Activated naive CD8-positive, alpha-beta T cell treated with anti-CD3 and anti-CD28 coated beads, Interleukin-2, amount 50 U/mL, for 16 hours (primary cell): ENCODE measurements at places on chromosomes 12 and 14.

GRCh38 chr14:53035336-53036210 lies 84.7 kb upstream of the FERMT2 start:
- DNase-seq = no peak

- DNase-seq = no peak
Measured at GRCh38 chr12:93741659-93742109, 64.5 kb downstream of the CRADD start.

- DNase-seq = no peak
Measured at GRCh38 chr14:81256289-81256960, 35.7 kb upstream of the GTF2A1 start.

- DNase-seq = no peak
Measured at GRCh38 chr12:16369156-16369555, 21.7 kb downstream of the MGST1 start.

DNA sequence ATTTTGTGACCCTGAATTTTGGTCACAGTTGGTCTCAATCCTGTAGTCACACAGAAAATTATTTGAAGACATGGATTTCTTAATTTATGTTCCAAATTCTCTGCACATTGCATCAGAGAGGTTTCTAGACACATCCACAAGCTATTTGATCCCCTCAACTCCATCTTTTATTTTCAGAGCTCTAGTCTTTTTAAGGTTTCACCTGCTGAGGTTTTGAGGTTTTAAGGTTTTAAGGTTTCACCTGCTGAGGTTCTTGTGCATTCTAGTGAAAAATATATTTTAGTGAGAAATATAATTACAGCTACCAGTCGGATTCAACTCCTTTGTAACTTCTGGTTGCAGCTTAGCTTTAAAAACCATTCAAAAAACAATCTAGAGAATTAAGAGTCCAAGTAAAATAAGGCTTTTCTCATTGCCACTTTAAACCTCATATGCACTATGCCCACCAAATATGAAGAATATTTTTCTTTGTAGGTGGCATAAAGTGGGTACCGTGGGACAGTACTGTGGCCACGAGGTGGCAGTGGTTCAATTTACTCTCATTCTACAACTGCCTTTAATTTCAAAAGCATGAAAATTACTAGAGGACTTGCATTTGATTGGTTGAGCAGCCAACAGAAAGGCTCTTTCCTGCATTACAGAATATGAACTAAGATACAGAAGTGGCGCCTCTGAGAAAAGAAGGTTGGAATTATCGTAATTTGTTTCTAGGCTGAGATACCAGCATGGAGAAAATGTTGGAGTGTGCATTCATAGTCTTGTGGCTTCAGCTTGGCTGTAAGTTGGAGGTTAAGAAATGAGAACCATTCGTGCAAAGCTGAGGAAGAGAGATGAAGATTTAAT lies 366.5 kb upstream of the OR4E1 start:
- no peak for DNase-seq

DNA sequence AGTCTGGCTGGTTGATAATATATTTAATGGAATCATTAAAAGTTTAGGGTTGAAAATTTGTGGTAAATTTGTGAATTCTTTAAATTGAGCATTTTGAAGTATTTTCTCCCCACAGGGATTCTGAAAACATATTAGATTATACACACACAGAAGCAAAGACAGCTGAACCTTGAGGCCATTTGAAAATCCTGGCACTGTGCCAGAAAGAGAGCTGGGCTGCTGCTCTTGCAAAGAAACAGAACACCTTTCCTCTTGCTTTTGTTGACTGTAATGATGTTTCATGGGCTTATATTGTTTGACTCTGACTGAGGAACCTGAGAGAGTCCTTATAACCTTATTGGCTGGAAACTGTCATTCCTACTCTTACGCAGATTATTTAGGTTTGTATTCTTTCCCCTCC lies 4.8 kb downstream of the RNF34 start:
- no peak for DNase-seq

DNA sequence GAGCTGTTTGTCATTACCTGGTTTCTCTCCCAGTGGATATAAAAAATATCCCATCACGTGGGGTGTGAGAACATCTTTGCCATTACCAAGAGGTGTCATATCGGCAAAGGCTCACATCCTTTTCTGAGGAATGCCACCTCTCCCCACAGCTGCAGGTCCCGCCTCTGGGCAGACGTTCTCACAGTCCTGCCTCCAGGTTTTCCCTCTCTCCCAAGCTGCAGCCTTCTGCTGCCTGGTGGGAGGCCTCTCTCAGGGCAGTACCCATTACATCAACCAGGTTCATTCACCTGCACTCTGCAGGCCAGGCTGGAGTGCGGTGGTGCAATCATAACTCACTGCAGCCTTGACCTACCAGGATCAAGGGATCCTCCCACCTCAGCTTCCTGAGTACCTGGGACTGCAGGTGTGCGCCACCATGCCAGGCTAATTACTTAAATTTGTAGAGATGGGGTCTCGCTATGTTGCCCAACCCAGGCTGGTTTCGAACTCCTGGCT lies 15.0 kb upstream of the TMEM119 start:
- no peak for DNase-seq

GRCh38 chr14:91063119-91063518 lies 2.7 kb upstream of the RPS6KA5 start:
- DNase-seq = no peak

DNA sequence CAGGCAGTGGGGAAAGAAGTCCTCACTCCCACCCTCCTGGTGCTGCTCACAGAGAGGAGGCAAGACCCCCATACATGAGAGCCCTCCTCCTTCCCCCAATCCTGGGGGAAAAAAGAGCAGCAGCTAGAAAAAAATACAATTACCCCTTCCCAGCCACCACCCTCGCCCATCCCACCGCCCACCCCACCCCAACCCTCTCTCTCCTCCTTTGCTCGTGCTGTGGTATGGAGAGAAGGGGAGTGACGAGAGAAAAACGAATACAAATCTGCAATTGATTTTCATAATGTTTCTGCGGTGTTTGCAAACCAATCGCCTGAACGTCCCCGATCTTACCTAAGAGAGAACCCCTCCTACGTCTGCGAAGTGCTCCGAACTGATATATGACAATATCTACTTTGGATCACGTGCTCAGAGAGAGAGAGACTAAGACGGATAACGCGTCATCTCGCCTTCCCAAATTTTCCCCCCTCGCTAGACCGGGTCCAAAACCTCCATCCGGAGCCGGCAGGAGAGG lies at the start of gene HOXC11:
Gene HOXC11, plus strand, starts transcription at position 405 of the 514 bp plus-strand sequence. CDS start 116 bp downstream, outside the sequence.
- no peak for DNase-seq

GRCh38 chr12:78086553-78087362 lies 256.1 kb downstream of the NAV3 start:
- no peak for DNase-seq

GRCh38 chr12:56998981-56999380 lies 7.4 kb downstream of the ZBTB39 start:
- DNase-seq = peak; percentile 10

DNA sequence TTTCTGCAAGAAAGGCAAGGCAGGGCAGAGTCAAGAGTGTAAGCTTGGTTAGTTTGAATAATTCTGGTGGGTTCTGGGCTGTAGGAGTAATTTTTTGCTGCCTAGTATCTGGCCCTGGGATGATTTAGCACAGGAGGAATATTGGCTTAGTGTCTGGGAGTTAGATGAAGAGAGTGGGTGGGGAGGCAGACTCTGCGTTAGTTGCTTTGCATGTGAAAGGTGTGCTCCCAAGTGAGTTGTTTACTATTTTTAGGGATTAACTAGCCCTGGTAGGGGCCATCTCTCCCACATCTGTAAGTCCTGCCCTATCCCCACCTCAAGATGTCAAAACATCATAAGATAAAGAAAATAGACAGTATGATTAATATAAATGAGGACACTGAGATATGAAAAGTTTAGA lies 249.7 kb downstream of the LRIG3 start:
- DNase-seq = no peak

DNA sequence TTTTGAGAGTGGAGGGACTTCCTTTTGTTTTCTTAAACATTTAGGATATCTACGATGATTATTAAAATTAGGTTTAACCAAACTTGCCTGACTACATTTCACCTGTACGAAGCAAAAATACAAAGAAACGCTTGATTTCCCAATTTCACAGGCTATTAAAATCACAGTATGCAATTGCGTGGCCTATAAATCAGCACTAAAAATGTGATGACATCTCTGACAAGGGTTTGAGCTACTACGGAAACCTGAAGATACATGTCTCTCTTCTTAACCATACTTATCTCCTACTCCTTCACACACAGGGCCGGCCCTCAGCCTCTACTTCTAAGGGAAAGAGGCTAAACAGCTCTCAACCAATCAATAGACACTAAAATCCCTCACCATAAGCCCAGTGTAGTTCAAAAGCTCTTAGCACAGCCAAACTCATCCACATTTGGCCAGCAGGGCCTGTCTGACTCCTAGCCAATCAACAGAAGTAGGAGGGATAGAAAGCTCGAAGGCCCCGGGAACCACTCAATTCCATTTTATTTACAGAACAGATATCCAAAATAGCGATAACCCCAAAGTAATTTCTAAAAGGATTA lies 137.3 kb downstream of the FOXN3 start:
- DNase-seq = no peak

- no peak for DNase-seq
Measured at GRCh38 chr14:94461526-94462218, 9.1 kb upstream of the SERPINA11 start.

GRCh38 chr12:92059960-92060359 lies 85.7 kb downstream of the BTG1 start:
- DNase-seq = no peak

- no peak for DNase-seq
Measured at GRCh38 chr12:52060498-52061177, 9.1 kb upstream of the ATG101 start.

GRCh38 chr12:25940886-25941285 lies 17.6 kb upstream of the RASSF8 start:
- DNase-seq = no peak

DNA sequence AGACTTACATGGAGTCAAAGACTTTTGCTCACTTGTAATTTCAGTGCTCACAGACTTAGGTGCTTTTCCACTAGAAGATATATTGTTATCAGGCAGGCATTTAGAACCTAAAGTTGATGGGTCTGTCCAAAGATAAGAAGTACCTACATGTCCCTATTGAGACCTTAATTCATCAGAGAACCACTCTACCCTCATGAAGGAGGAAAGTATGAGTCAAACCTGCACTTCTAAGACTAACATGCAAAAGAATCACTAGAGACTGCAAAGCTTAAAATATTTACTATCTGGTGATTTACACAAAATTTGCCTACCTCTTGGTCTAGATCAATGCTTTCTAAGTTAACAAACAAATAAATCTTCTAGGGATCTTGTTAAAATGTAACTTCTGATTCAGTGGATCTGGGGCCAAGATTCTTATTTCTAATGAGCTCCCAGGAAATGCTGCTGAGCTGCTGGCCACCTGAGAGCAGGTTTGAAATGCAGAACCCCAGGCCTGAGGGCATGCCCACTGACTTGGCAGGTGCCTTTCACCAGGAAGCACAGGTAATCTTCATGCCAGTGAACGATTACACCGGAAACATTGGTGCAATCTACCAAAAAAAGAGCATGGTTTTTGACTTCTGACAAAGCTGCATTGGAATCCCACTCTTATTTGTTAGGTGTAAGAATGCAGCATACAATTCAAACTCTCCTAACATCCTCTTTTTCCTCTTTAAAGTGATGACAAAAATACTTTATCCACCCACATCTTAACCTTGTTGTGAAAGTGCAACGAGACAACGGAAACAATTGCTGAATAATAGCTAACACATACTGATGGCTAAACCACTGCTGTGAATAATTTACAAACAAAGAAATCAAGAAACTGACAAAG lies 214.2 kb downstream of the ADAMTS20 start:
- DNase-seq = no peak

GRCh38 chr14:56207626-56208292 lies 89.5 kb downstream of the PELI2 start:
- DNase-seq = no peak

- no peak for DNase-seq
Measured at GRCh38 chr12:88580051-88580871, at the start of gene KITLG. Gene KITLG, minus strand, starts transcription at chr12:88580471. Its CDS starts 193 bp downstream, at chr12:88580278.

DNA sequence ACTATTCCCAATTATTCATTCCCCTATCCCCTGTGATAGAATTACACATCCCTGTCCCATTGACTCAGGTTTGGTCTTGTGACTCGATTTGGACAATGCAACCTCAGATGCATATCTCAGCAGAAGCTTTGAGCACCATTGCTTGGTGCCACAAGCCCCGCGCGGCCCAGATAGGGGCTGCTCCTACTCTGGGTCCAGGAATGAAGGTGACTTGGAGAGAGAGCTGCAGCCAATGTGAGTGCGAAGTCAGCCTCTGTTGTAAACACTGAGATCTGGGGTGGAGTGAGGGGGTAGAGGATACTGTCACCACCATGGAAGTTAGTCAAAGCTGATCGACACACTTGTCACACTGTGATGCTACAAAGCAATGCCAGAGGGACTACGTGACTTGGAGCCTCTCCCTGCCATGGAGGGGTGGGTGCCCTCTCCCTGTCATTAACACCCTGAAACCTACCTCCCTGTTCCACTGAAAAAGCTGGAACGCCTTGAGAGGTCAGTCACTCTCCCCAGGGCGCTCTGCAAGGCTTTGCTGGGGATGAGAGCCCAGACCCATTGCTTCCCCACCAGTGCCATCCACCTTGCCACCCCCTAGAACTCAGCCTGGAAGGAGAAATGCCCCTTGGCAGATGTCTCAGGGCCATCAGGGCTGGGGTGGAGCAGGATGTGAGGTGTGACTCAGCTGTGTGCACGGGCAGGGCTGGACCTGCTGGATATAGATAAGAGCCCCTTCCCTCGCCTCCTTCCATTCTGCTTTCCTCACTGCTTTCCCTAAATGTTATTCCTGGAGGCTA lies 6.6 kb upstream of the PLEK2 start:
- DNase-seq = no peak

- DNase-seq = no peak
Measured at GRCh38 chr12:111211910-111212757, 156.8 kb downstream of the PHETA1 start.

DNA sequence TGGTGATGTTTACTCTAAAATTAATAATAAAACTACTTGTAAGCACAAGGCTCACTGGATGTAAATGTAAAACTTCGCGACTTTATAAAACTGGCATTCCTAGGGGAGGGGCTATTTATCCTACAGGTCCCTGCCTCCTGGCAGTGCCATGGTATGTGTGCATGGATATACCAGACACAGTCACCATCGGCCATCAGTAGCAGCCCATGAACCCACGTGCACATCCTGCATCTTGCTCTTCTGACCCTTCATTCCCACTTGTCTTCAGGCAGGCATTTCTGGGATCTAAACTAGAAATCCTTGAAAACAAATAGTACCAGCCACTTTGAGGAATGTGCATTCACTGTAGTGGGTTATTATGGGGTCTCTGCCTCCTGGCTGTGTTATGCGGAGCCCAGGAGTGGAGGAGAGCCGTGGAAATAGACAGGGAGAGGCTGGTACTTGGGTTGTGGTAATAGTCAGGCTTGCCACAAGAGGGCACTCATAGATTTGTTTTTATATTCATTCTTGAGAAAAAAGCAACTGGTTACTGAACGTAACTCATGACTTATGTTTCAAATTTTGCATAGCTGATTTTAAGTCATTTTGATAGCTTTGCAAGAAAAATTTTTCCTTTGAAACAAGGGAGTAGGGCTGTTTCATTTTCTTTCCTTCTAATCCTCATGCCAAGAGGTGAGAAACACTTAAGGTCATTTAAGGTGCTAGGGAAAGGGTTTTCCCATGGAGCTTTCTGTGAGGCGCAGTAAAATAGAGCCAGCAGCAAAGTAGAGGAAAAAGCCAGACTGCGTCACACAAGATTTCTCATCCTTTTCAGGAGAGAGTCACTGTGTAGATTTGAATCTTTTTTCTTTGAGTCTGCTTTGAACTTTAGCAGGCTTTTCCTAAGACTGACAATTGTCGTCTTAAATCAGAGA lies 17.4 kb upstream of the GALNT16 start:
- DNase-seq = peak; percentile 27
